Right ventricle myocardium inferior (tissue), 1 donor: ENCODE measurements at places on chromosomes 7 and 10. TPM values are rescaled to one million over a fixed set of nuclear protein-coding genes. Genes with fewer than 3 reads are reported as not detected.
A peak's percentile ranks its signal among the peaks of the same experiment; 100 is the strongest.

The RSPH10B2 gene
- not detected for total RNA-seq

DNA sequence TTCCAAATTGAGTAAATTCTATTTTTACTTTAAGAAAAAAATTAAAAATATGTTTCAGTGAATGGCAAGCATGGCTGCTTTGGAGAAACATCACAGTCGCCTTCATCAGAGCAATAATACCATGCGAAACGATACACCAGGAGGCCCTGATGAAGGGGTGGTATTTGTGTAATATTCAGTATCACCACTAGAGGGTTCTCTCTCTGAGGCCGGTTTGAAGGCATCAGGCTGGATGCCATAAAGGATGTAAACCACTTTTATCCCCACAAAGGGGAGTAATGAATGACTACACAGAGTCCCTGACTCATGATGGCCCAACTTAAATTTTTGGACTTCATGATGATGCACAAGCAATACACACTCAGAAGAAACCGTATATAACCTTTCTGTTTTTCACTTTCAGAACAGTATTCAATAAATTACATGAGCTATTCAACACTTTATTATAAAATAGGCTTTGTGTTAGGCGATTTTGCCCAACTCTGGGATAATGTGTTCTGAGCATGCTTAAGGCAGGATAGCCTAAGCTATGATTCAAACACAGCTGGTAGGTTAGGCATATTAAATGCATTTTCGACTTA is 95.5 kb downstream of the PPP1R17 start:
- DNase-seq = no peak

DNA sequence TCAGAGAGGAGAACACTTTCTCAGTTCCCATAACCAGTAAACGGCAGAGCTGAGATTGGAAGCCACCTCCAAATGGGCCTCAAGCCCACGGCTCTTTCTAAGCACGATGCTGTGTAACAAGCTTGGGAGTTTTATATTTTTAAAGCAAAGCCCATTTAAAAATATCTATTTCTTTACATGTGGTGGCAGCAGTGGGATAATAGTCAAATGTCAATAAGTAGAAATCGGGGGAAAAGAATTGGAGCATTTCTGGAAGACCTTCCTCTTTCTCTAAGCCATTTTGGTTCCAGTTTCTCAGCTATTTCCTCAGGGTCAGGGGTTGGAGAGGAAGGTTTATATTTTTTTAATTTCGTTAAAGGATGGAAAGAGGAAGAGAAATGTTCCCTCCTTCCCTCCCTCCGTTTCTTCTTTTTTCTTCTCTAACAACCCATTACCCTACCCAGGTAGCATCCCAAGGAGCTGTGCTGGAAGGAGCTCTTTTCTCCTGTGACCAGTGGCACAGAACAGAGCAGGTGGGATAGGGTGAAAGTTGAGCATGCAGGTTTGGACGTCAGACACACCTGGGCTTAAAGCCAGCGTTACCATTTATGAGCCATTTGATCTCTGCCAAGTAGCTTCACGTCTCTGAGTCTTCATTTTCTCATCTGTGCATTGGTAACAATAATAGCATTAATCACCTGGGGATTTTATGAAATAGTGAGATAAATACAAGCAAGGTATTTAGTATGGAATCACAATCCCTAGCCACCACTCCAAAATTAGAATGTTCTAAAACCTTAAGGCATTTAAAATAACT is 515.7 kb downstream of the RPS24 start:
- DNase-seq = no peak

DNA sequence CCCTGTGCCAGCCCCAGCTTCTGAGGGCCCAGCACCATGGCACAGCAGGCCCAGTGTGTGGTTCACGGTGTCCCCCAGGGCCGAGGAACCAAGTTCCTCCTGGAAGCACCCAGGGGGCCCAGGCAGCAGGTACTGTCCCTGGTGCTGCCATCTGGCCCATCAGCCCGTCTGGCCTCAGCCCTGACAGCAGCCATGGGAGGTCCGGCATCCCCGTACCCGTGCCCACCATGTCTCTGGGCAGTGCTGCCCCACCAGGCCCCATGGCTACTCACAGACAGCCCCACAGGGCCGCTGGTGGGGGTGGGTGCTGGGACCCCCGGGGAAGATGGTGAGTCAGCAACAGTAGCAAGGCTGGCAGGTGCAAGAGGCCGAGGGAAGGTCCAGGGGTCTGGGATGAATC is 32.8 kb downstream of the STK32C start:
- DNase-seq = peak; percentile 28

DNA sequence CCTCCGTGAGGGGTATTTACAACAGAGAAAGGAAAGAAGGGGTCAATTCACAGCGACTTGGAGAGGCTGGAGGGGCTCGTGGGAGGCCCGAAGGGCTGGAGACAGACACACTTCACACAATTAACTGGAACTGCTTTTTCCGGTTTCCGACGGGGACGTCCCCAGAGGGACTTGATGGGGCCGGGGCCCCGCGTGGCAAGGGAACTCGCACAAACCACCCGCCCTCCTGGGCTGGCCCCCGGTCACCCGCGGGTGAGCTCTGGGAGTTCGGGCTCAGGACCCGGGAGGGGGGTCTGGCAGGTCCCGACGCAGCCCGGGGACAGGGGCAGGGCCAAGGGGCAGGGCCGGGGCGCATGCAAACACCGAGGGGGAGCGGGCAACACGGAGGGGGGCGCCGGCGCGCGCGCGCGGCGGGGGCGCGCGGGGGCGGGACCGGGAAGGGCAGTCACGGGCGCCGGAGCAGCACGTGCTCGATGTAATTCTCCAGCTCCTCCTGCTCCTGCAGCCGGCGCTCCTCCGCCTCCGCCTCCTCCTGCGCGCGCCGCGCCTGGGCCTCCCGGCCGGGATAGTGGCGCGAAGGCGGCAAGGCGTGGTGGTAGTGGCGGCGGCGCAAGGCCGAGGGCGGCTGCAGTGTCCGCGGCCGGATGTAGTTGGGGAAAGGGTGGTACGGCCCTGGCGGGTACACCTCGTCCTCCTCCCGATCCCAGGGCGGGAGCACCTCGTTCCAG is 2.7 kb downstream of the VGF start:
- peak; percentile 65 for DNase-seq

DNA sequence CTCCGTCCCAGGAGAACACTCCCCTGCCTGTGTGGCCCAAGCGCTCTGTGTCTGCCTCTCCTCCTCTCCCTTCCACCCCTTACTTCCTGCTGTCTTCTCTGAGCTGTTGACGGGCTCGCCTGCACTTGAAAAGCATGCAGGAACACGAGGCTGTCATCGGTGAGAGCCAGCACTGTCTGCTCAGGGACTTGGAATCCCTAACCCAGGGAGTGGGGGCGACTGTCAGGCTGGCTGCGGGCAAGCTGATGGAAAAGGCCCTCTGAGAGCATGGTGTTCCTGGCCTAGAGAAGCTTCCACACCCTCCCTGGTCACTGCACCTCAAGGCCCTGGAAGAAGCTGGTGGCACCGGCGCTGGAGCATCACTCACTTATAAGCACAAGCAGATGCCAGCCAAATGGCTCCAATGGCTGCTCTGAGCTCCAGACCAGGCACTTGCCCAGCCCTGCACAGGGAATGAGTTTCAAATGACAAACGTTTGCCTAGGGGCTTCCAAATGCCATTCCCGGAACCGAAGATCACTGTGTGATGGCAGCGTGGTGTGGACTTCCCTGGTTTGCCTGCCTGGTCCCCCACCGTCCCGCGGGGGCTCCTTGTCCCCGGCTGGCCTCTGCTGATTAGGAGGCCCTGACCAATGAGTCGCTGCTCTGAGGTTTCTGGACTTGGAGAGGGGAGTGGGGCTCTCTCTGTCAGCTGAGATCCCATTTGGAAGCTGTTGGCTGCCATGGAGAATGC is 56.7 kb upstream of the EBF3 start:
- no peak for DNase-seq

- no peak for DNase-seq
Observed at GRCh38 chr10:44398271-44398670, 13.4 kb upstream of the CXCL12 start.

GRCh38 chr7:98674461-98674860 is 57.4 kb downstream of the NPTX2 start:
- no peak for DNase-seq

- DNase-seq = no peak
Observed at GRCh38 chr7:132511921-132512320, 64.3 kb downstream of the PLXNA4 start.

DNA sequence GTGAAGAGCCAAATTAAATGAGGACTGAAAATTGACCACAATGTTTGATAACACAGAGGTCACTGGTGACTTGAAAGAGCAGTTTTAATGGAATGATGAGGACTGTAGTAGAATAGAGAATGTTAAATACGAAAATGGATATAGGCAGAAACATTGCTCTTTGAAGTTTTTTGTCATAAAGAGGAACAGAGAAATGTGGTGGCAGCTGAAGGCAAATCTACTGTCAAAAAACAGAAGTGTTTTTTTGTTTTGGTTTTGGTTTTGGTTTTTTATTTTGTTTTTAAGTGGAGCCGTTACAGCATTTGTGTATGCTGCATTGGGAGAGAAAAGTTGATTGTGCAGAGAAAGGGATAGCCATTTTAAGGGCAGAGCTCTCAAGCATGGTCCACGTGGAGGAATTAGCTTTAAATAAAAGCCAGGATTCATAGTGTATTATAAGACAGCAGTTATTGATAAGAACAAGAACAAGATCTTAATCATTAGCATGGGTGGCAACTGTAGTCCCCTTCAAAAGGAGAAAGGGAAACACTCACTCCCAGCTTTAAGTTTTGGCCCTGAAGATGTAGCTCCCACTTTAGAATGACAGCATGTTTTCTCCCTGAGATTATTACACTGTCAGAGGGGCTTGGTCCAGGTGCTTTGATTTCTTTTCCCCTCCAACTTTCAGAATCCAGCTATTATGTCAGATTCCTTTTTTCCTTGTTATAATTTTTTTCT is 156.7 kb upstream of the BET1 start:
- DNase-seq = no peak

GRCh38 chr10:19904202-19904661 is 88.0 kb downstream of the PLXDC2 start:
- DNase-seq = no peak
